Upper lobe of left lung (tissue), 6 donors: ENCODE measurements at places on chromosomes 7 and 10.

GRCh38 chr7:45292481-45292880 is 134.9 kb downstream of the RAMP3 start:
- DNase-seq: no peak

GRCh38 chr10:71771821-71772617 is 1.3 kb downstream of the VSIR start:
- no peak for DNase-seq

DNA sequence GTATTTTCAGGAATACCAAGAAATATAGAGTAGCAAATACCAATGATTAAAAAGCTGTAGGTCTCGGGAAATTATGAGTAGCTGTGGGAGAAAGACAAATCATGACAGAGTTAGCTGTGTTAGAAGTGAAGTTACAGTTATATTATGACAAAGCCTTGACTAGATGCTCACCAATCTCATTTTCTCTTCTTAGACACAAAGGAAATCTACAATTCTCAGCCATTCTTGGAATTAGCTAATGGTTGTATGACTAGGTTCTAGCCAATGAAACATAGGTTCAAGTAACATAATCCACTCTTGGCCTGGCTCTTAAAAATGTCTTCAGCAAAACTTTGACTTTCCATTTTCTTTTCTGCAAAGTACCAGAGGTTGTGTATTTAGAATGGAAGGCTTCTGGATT is 228.8 kb upstream of the MTPN start:
- DNase-seq: no peak

DNA sequence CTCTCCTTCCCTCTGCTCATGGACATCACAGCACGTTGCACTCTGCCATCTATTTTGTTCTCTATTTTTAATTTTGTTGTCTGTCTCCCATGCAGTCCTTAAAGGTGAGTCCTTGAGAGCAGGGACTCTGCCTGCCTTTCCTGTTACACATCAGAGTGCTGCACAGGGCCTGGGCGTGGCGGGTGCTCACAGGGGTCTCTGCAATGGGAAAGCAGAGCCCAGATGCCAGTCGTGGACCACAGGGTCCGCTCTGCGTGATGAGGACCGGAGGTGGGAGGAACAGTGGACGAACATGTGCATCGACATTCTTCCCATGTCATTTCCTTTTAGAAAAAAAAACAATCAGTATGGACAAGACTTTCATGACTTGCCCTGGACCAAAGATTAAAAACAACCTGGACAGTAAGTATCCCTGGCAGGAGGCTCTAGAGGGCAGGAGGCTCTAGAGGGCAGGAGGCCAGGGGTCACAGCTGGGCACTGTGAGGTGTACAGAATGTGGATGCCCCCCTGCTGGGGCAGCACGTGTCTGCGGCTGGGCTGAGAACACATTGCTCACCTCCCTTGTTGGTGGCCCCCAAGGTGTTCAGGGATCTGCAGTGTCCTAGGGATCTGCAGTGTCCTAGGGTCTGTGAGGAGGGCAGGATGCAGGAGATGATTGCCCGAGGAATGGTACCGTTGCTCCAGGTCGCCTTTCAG is 29.6 kb upstream of the ZNF488 start:
- DNase-seq: no peak

DNA sequence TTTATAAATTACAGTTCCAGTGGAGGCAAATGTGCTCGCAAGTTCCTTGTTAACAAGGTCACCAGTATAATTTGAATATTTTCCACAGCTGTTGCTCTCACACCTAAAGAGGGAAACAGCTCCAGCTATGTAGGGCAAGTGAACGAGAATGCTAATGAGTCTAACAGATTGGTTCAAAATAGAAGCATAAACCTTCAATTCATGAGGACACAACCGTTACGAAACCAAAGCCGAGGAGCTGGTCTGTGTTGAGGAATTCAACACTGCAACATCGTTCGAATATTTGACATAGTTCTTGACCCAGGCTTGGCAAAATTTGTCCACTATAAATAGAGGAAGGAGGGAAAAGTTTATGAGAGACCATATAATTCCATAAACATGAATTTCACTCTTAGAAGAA is 161.3 kb downstream of the KLF6 start:
- no peak for DNase-seq

GRCh38 chr7:67493366-67493765 is 496.7 kb downstream of the TYW1 start:
- DNase-seq: no peak

DNA sequence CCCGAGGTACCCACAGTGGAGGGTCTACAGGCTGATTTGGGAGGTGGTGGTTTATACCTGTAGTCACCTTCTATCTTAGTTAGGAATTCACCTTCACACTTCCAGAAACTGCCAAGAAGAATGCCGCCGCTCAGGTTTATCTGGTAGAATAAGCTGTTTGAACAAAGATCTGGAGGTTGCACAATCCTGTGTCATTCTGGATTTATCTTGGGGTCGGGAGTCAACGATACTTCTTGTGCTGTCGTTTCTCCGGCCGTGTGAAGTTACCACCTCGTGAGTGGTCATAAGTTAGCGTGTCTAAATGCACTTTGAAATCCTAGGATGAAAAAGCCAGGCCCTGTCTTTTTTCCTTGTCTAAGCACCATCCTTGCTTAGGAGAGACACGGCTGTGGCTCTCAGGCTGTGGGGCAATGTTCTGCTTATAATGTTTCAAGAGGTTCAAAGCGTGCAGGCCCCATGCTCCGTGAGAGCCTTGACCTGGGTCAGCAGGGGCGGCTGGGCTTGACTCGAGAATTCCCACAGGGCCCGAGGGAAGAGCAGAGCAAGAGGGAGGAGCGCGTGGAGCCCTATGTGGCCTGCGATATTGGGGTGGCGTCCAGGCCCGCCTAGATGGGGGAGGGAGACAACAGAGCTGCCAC is 35.5 kb downstream of the GRIFIN start:
- peak; percentile 81 for DNase-seq

- no peak for DNase-seq
These were observed 11.3 kb downstream of the INPP5A start for GRCh38 chr10:132548869-132549268.
